ENCODE measurements at places on chromosomes 2 and 18. TPM values are rescaled to one million over a fixed set of nuclear protein-coding genes. Genes with fewer than 3 reads are reported as not detected.

Gene SERPINB5
- not detected for polyA plus RNA-seq

Gene IL37
- not detected for polyA plus RNA-seq

Gene INPP1
- 20.9 TPM for polyA plus RNA-seq

Gene CCDC85A
- 24.7 TPM for polyA plus RNA-seq

Gene MROH2A
- polyA plus RNA-seq = not detected

Gene NTSR2
- polyA plus RNA-seq = not detected

Gene LRRC30
- not detected for polyA plus RNA-seq

Gene EFR3B
- 29.3 TPM for polyA plus RNA-seq

Gene KCNG2
- polyA plus RNA-seq = not detected

Gene RAX
- polyA plus RNA-seq = not detected

Gene CABYR
- polyA plus RNA-seq = 6.9 TPM

Gene KHK
- polyA plus RNA-seq = 4.1 TPM

Gene TTR
- not detected for polyA plus RNA-seq

Gene G6PC2
- polyA plus RNA-seq = not detected

Gene CMPK2
- 6.5 TPM for polyA plus RNA-seq

Gene TMEM163
- 3.1 TPM for polyA plus RNA-seq

Gene EVX2
- not detected for polyA plus RNA-seq

Gene TBC1D8
- polyA plus RNA-seq = 3.6 TPM

Gene ARL4C
- 21.6 TPM for polyA plus RNA-seq

Gene STON1
- polyA plus RNA-seq = 2.2 TPM

Gene HOXD12
- not detected for polyA plus RNA-seq

Gene DIS3L2
- polyA plus RNA-seq = 20.0 TPM

Gene PAX8
- polyA plus RNA-seq = not detected

Gene ANKRD30B
- polyA plus RNA-seq = not detected

Gene MOGAT1
- not detected for polyA plus RNA-seq

Gene GREB1L
- polyA plus RNA-seq = 23.3 TPM

Gene CERKL
- not detected for polyA plus RNA-seq

Gene SERPINB3
- polyA plus RNA-seq = not detected

Gene SPTBN1
- 92.1 TPM for polyA plus RNA-seq

Gene DSG4
- polyA plus RNA-seq = not detected

Gene RGPD3
- polyA plus RNA-seq = 0.74 TPM

Gene KCNIP3
- polyA plus RNA-seq = not detected

Measured in neural cell (in vitro differentiated cells).